ENCODE measurements at places on chromosomes 16 and 17.

GRCh38 chr17:79837888-79838521 lies 1.2 kb downstream of the CBX4 start:
- no peak for DNase-seq

- no peak for DNase-seq
Observed at GRCh38 chr17:66967837-66968543, 3.5 kb downstream of the CACNG4 start.

GRCh38 chr17:50853015-50853615 lies 13.0 kb downstream of the TOB1 start:
- DNase-seq = no peak

- no peak for DNase-seq
Observed at GRCh38 chr16:82192665-82193064, 22.6 kb upstream of the MPHOSPH6 start.

- DNase-seq = no peak
Observed at GRCh38 chr16:87754535-87754934, 11.3 kb downstream of the KLHDC4 start.

- DNase-seq = no peak
Observed at GRCh38 chr16:65154321-65154720, 32.5 kb upstream of the CDH11 start.

GRCh38 chr16:70704586-70704985 lies 18.7 kb upstream of the MTSS2 start:
- no peak for DNase-seq

DNA sequence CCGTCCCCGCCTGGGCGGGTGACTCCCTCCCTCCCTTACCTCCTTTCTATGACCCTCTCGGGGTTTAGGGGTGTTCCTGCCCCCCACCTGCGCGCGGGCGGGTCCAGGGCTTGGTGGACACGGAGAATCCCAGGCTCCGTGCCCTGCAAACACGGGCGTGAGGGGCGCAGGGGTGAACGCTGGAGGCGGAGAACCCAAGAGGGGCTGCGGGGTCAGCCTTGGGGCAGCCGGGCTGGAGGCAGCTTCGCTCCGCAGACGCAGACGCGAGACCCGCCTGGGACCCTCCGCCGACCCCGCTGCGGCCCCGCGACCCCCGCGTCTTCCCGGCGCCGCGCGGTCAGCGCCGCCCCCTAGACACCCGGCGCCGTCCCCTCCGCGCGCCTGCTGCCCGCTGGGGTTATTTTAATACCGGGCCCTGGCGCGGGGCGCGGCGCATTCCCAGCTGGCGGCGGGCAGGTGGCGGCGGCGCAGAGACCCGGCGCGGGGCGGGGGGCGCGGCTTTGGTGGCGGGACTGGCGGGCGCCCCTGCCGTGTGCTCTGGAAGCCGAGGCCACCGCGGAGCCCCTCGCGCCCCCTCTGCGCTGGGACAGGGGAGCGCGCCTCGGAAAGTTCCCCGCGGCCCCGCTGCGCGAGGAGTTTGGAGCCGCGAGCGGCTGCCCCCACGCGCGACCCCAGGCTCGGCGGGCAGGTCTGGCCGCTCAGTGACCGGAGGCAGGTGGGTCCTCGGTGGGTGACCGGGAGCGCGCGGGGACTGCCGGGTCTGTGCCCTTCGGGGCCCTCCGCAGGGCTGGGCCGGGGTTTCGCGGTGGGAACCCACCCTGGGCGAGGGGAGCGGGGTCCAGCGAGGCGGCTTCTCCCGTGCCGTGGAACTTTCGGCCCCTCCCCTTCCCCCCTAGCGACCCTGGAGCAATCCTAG lies at the start of gene UTS2R:
UTS2R (plus strand) TSS at position 433 of the 916 bp plus-strand sequence. CDS start 2,560 bp downstream, outside the sequence.
- DNase-seq = no peak

DNA sequence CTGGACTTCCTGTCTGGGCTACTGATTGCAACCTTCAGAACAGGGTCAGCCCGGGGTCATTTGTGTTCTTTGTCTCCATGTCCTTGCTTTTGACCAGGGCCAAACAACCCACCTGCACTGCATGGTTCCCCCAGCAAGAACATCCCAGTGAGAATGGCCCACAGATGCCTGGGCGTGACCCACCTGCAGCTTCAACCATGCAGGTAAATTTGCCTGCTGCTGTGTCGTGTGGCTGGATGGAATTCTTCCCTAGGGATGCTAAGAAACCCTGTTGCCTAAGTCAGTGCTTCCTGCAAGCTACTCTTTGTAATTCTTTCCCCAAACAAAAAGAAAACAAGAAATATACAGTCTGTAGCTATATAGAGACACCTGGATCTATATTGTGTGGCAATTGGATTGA lies 12.5 kb downstream of the CDH13 start:
- DNase-seq = no peak

GRCh38 chr16:46482895-46483294 lies 138.3 kb downstream of the SHCBP1 start:
- no peak for DNase-seq

DNA sequence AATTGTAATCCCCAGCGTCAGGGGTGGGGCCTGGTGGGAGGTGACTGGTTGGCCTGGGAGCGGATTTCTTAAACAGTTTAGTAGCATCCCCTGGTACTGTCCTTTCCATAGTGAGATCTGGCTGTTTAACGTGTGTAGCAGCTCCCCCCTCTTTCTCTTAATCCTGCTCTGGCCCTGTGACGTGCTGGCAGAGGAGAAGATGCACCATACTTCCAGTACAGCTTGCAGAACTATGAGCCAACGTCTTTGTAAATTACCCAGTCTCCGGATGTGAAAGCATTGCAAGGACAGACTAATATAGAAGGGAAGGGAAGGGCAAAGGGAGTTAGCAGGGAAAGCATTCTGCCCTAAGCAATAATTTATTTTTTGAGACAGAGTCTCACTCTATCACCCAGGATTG lies 83.9 kb downstream of the RMI2 start:
- no peak for DNase-seq

DNA sequence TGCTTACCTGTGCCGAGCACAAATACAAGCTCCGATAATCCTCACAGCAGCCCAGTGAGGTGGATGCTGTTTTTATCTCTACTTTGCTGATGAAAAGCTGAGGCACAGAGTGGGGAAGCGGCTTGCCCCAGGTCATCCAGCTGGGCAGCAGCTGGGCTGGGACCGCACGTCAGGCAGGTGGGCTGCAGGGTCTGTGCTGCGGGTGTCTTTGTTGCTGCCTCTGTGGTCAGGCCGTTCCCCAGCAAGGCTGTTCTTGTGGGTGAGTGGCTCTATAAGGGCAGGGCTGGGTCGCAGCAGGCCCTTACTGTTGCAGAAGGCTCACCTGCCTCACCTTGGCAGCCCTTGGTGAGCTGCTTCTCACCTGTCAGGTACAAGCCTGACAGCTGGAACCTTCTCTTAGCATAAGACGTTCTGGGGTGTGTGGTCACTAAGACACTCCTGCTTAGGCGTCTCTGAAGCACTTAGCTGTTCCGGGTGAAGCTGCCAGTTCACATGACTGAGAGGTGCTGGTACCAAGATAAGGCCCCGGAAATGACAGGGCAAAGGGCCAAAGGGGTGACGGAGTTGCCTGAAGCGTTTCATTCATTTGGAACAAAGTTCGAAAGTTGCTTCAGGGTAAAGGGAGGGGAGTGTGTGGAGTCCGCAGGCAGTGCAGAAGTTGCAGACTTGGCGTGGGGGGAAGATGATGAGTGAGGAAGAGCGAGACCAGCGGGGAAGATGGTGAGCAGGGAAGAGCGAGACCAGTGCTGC lies 17.4 kb downstream of the IRF8 start:
- DNase-seq = no peak

GRCh38 chr17:64777415-64778239 lies 115.5 kb upstream of the SMURF2 start:
- no peak for DNase-seq

DNA sequence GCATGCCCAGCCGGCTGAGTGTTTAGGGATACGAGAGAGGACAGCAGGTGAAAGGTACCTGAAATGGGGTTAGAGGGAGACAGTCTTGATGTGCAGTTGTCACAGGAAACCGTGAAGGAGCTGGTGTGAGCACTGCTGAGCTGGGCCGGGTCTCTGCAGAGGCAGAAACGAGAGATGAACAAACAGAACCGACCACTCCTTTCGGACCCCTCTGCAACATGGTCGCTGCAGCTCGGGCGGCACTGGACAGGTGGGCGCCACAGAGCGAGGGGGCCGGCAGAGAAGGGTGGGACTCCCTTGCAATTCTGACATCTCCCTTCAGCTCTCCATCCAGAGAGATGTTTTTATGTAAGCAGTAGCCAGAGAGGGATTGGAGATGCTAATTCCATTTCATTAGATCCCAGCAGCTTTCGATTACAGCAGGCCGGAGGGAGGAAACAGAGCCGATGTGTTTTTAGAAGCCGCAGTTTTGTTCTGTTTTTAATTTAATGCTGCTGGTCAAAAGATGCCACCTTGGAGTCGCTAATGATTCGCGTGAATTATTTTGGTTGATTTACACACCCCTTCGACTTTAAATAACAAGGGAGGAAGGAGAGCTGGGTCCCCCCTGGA lies 86.3 kb upstream of the RPL38 start:
- DNase-seq = no peak

GRCh38 chr17:4710693-4711634 lies 532 bp downstream of the ARRB2 start:
- no peak for DNase-seq

- DNase-seq = no peak
Observed at GRCh38 chr16:50289950-50290764, 23.8 kb downstream of the ADCY7 start.

Measured in cortex of kidney (tissue), 1 donor.